ENCODE measurements at places on chromosomes 6 and 20. TPM values are rescaled to one million over a fixed set of nuclear protein-coding genes. Genes with fewer than 3 reads are reported as not detected.

PROCR gene
- total RNA-seq: 35.9 TPM

BMP2 gene
- total RNA-seq: 1.8 TPM

PACRG gene
- total RNA-seq: 1.4 TPM

CCN6 gene
- total RNA-seq: 6.8 TPM

SAMD3 gene
- total RNA-seq: 3.5 TPM

PRICKLE4 gene
- total RNA-seq: not detected

HMGCLL1 gene
- 0.36 TPM for total RNA-seq

PHF10 gene
- total RNA-seq: 14.7 TPM

KCNS1 gene
- total RNA-seq: 0.59 TPM

KCNQ2 gene
- 0.36 TPM for total RNA-seq

CLDN20 gene
- not detected for total RNA-seq

ELOVL2 gene
- 0.29 TPM for total RNA-seq

CRYBG1 gene
- total RNA-seq: 11.9 TPM

SLC52A3 gene
- not detected for total RNA-seq

CSE1L gene
- 53.9 TPM for total RNA-seq

HLA-DRB5 gene
- not detected for total RNA-seq

PYGB gene
- 191 TPM for total RNA-seq

DEF6 gene
- 0.72 TPM for total RNA-seq

CRIP3 gene
- 0.59 TPM for total RNA-seq

HTR1B gene
- not detected for total RNA-seq

RNF39 gene
- not detected for total RNA-seq

SRXN1 gene
- total RNA-seq: 60.1 TPM

CRISP2 gene
- not detected for total RNA-seq

RUNX2 gene
- total RNA-seq: 35.4 TPM

KCNK16 gene
- total RNA-seq: not detected

SLC32A1 gene
- total RNA-seq: not detected

C20orf144 gene
- total RNA-seq: under 0.01 TPM

OLIG3 gene
- not detected for total RNA-seq

GJA10 gene
- not detected for total RNA-seq

GPR6 gene
- total RNA-seq: not detected

PREX1 gene
- 12.7 TPM for total RNA-seq

LY6G5C gene
- total RNA-seq: 0.72 TPM

CLPSL2 gene
- total RNA-seq: not detected

PPIL6 gene
- 5.3 TPM for total RNA-seq
